ENCODE measurements at places on chromosomes 12 and 14.

DNA sequence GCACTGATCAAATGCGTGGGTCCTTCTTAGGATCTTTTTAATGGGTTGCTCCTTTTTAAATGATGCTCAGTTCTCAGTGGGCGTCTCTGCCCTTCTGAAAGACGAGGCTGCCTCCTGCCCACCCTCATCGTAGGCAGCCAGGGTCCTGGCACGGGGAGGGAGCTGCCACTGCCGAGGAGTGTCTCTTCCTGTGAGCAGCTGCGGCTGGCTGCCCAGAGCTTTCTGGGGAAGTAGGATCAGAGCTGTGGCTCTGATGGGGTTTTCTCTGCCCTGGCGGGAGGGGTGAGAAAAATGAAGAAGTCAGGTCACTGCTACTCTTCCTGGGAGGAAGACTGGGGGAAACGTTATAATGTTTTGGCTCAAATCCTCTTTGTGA lies 31.1 kb upstream of the BEGAIN start:
- DNase-seq = no peak

GRCh38 chr12:9760699-9761418 lies at the start of gene CD69:
Gene CD69, minus strand, starts transcription at chr12:9760901. Its CDS starts 81 bp downstream, at chr12:9760820.
- no peak for DNase-seq

DNA sequence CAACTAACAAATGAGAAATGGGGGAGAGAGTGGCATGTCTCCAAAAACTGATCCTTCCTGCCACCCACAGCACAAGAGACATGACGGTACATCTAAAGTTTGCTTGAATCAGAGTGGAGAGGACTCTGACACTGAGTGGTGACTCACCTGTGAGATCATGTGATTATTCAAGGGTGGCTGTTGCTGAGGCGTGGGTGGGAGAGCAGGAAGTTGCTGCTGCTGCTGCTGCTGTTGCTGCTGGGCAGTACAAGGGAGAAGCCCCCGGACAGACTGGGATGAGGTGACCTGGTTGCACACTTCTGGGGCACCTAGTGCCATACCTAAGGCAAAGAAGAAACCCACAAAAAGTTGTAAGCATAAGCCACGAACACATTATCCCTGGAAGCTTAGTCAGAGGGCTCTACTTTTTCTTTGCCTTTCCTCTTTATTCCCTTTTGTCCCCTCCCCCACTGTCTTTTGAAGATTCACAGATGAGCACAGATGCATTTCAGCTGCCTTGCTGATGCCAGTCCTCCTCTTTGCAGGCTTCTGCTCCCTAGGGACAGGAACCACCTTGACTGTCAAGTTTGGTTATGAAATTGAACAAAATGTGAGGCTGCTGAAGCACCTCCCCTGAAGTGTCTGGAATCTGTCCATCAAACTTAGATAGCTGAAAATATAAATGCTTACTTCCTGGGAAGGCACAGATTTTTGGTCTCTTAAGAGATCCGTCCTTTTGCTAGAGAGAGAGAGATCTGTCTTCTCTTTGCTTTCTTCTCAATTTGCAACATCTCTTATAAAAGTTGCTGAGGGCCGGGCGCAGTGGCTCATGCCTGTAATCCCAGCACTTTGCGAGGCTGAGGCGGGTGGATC lies 29.4 kb upstream of the STAC3 start:
- DNase-seq = no peak

DNA sequence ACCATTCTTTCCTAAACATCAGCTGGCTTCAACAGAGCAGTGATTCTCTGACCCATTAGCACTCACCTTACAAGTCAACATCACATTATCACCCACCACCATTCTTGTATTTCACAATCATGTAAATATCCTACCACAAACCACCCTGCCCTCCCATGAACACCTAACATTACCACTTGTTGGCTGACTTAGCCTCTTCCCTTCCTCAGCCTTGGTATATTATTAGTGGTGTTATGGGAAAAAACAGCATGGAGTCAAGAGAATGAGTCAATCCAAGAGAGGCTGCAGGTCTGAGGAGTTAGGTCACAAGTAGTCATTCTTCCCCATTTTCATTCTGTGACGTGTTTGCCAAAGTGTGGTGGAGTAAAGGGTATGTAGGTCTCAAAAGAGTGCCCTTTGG lies 22.3 kb upstream of the MGP start:
- no peak for DNase-seq

DNA sequence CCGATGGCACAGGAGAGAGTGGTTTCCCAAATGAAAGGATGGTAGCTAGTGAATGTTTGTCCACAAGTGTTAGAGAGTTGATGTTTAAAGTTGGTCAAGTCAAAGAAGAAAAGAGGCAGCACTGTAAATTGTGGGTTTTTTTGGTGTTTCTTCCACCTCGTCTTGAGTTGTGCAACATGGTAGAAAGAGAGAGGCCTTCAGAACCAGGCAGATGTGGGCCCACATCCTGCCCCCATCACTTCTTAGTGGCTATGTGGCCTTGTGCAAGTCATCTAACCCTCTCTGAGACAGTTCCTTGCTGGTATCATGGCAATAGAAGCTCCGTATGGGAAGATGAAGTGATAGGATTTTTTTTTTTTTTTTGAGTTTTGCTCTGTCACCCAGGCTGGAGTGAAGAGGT lies 60.8 kb downstream of the NDUFA12 start:
- DNase-seq = no peak

DNA sequence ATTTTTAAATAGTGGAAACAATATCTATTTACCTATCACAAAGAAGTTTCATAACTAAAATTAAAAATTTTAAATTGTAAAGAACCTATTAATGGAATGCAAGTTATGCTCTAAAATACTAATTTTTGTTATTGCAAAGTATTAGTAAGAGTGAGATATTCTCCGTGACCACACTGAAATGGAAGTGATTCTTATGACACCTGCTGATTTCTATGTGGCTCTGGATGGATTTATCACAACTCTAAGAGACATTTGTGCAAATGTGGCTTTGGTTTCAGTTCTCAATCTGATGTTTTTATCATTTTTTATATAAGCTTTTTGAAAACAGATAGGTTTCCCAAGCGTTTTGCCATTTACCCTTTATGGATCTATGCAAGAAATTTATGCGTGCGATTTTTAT lies 497.8 kb downstream of the NAV3 start:
- DNase-seq = no peak
